Iris pigment epithelial cell (primary cell): ENCODE measurements at places on chromosomes 11 and 22.

DNA sequence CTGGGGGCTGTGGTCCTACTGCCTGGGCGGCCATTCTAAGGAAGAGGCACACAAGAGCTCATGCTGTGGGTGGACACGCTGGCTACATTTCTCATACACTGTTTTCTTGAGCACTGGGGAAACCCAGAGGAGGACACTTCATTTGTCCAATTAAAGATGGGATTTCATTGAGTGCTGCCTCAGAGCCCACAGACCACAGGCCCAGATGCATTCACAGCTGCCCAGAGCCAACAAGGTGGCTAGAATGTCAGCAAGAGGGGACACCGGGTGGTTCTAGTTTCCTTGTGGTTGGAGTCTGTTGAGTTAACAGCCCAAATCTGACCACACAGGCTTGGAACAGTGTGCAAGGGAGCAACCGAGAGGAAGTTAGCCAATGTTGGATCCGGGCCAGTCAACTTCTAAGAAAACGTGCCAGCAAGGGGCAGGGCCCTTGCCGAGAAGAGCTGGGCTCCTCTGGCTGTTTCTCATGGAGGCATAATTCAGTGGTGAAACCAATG is 35.0 kb upstream of the SORL1 start:
- peak; percentile 84 for DNase-seq

- peak; percentile 72 for DNase-seq
Measured at GRCh38 chr11:7571640-7572000, 57.8 kb downstream of the PPFIBP2 start.

- no peak for DNase-seq
Measured at GRCh38 chr22:47601666-47602065, 839.2 kb downstream of the TBC1D22A start.

DNA sequence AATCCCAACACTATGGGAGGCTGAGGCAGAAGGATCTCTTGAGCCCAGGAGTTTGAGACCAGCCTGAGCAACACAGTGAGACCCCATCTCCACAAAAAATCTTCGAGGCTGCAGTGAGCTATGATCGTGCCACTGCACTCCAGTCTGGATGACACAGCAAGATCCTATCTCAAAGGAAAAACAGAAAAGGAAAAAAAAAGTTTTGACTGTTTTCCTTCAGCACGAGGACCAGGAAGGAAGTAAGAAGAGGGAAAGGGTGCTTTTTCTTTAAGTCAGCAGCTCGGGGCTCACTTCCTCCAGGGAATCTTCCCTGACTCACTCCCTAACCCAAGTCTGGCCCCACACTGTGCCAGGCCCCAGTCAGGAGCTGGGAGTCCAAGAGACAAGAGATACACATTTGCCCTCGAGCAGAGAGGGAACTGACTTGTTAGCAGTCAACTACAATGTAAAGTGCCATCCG is 14.2 kb downstream of the ARRB1 start:
- DNase-seq, result peak; percentile 54

- DNase-seq, result peak; percentile 50
Measured at GRCh38 chr11:123218451-123218850, 23.4 kb upstream of the CLMP start.

GRCh38 chr11:103055221-103055890 is 36.6 kb downstream of the DCUN1D5 start:
- DNase-seq, result peak; percentile 49

- no peak for DNase-seq
Measured at GRCh38 chr22:42171946-42172719, 41.5 kb upstream of the CYP2D6 start.
